ENCODE measurements at places on chromosomes 1 and 21. TPM values are rescaled to one million over a fixed set of nuclear protein-coding genes. Genes with fewer than 3 reads are reported as not detected.

DNA sequence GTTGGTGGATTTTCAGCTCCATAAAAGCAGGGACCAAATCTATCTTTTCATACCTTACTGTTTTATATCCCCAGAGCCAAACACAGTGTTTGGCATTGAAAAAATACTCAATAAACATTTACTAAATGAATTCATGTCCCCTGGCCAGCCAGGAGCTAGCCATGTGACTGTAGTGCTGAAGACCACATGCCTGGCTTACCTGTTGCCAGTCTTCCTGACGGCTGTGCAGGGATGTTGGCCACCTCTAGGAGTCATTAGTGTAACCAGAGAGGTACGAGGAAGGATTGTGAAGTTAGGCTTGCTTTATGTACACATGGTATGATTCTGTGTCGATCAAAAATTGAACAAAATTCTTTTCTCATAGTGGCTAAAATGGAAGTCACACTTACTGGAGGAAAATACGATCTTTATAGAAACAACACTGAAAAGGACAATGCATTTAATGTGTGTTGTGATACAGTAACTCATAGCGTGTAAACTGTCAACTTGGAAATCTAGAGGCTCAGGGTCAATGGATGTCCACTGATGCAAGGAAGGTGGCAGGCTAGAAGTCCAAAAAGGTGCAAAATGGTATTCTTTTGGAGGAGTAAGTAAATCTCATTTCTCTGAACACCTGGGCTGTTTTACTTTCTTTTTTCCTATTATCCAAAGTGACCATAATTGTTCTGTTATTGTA is 60.9 kb downstream of the FGGY start:
- DNase-seq, result no peak

DNA sequence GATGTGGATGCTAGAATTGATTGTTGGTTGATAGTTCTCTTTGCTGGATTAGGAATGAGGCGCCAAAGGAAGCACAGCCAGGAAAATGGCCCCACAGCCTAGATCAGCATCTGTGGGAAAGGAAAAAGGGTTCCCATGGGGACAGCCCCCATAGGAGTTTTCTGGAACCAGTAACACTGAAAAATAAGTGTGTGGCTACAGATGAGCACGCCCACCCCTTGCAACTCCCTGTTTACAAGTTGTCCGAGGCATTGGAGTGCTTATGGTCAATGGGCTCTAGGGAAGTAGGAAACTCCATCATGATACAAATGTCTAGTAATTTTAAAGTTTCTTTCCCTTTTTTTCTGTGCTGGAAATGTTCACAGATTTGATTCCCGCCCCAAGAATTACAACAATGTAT is 23.8 kb upstream of the UBE2U start:
- DNase-seq, result no peak

Gene CLEC20A
- under 0.01 TPM for total RNA-seq

DNA sequence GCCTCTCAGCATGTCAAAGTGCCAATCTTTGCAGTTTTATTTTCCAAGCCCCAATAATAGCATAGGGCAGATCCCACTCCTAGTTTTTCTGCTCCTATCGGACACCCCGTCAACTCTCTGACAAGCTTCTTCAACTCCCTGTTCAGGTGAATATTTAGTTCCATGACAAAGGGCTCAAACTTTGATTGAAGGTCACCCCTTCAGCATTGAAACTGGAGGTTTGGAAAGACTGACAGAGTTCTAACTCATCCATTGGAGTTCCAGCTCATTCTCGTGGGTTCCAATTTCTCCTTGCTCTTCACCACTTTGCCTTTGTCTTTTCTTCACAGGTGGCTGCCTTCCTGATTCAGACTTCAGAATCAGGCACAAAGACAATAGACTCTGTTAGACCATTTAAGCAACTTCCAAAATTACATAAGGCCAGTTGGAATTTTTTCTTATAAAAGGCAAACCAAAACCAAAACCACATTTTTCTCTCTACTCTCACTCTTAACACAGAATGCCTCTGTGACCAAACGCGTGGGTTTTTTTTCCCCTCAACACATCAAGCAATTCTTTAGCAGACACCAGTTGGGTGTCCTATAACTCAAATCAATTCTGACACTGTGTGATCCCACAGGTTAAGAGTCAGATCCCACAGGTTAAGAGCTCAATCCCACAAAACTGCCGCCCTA is 169.3 kb upstream of the USP25 start:
- no peak for DNase-seq

Gene NFASC
- 36.9 TPM for total RNA-seq

GRCh38 chr1:218027152-218027551 is 257.9 kb upstream of the RRP15 start:
- DNase-seq, result no peak

Gene C21orf58
- 2.2 TPM for total RNA-seq

DNA sequence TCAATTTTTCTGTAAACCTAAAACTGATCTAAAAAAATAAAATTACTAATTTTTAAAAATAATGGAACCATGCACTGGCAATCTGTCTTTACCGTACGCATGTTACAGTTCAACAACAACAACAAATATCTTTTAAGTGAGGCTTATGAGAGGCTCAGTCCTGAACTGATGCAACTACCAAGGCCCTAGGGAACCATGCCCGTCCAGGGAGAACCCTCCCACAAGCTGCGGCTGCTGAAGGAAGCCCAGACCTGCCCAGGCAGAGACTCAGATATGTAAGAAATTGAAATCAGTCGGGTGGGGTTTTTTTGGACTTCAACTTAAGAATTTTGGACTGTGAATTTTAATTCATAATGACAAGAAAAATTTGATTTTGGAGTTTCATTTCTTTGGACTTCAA is 91.1 kb downstream of the NPHP4 start:
- peak; percentile 23 for DNase-seq

Gene SKI
- total RNA-seq, result 48.9 TPM

Gene NUDT17
- total RNA-seq, result 1.8 TPM

- DNase-seq, result no peak
Observed at GRCh38 chr1:206779638-206780037, 7.3 kb upstream of the IL10 start.

DNA sequence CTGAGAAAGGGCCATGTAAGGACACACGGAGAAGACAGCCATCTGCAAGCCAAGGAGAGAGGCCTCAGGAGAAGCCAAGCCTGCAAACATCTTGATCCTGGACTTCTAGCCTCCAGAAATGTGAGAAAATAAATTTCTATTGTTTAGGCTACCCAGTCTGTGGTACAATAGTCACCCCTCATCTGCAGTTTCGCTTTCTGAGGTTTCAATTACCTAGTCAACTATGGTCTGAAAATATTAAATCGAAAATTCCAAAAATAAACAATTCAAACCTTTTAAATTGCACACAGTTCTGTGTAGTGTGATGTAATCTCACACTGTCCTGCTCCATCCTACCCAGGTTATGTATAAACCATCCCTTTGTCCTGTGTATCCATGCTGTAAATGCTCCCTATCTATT is 52.6 kb downstream of the ZNF644 start:
- no peak for DNase-seq

DNA sequence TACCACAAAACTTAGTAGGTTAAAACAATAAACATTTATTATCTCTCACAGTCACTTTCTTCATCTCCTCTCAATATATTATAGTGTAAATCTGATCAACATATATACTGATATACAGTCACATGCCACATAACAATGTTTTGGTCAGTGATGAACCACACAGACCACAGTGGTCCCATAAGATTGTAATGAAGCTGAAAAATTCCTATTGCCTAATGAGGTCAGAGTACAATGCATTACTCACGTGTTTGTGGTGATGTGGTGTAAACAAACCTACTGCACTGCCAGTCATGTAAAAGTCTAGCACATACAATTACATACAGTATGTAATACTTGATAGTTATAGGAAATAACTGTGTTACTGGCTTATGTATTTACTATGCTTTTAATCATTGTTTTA is 30.1 kb downstream of the OLFML3 start:
- no peak for DNase-seq

DNA sequence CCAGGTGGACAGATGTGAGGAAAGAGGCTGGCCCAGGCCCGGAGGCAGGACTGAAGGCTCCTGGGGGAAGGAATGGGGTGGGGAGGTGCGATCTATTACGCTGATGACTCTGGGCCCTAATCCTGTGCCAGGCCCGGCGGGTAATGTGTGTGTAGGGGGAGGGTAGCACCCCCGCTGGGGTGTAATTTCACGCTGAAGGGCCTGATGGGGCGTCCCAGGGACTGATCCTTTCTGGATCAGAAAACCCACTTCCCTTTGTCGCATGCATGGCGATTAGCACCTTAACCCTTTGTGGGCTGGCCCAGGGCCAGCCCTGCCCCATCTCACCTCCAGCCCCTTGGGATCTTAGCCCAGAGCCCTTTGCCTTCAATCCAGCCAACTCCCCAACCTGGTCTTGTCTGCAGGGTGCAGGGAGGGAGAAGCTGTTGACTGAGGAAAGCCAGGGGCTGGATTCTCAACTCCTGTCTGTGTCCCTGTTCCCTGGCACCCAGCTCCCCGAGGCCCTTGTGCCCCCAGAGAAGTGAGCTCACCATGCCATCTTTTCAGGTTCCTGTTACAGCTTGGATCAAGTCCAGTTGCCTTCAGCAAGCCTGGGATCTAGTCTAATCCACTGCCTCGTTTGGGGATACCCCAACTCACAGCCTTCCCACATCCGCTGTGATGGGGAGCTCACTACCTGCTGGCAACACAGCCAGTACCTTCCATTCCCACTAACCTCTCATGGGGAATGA is 26.0 kb downstream of the KNCN start:
- DNase-seq, result peak; percentile 38

GRCh38 chr1:234837713-234838112 is 227.7 kb upstream of the IRF2BP2 start:
- DNase-seq, result peak; percentile 14

Gene SHCBP1L
- total RNA-seq, result not detected

DNA sequence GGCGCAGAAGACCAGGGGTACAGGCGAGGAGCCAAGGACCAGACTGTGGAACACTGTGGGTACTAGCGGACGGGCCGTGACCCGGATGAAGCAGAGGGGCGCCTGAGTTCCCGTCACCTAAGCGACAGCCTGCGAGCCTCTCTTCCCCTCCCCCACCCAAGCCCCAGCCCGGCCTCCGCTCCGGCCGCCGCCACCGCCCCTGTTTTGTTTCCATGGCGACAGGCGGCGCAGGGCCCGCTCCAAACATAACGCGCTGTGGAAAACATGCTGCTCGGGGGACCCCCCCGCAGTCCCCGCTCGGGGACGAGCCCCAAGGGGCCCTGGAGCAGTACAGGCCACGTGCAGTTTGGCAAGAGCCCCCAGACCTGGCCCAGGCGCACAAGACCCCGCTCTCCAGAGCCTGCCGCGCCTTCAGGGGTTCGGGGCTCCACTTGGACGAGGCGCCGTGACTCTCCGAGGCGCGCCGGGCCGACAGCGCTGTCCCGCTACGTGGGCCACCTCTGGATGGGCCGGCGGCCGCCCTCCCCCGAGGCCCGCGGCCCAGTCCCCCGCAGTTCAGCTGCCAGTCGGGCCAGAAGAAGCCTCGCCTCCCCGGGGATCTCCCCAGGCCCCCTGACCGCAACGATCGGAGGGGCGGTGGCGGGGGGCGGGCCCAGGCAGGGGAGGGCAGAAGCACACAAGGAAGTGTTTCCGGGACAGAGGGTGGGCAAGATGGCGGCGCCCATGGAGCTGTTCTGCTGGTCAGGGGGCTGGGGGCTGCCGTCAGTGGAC is at the start of gene MTX1:
Gene MTX1, plus strand, starts transcription at position 155 of the 771 bp plus-strand sequence. Its CDS starts 110 bp downstream, at position 265.
- DNase-seq, result peak; percentile 98

GRCh38 chr1:28971980-28972771 is 57.8 kb downstream of the EPB41 start:
- peak; percentile 82 for DNase-seq

DNA sequence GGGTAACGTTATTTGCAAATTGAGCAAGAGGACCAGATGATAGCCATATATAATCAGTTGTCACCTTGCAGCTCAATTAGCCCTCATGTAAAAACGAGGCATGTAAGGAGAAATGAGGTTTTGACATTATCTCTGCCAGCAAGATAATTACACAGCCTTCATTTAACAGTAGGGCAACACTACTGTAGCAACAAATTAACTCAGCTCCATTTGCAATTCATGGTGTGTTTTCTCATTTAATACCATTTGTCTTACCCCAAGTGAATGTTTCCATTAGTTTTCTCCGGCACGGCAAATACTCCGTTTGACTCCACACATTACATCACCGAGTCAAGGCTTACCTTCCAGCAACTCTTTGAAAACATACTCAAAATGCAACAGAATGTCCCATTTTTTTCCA is 66.7 kb downstream of the GPATCH2 start:
- no peak for DNase-seq
